ENCODE measurements at places on chromosomes 6 and 20.

DNA sequence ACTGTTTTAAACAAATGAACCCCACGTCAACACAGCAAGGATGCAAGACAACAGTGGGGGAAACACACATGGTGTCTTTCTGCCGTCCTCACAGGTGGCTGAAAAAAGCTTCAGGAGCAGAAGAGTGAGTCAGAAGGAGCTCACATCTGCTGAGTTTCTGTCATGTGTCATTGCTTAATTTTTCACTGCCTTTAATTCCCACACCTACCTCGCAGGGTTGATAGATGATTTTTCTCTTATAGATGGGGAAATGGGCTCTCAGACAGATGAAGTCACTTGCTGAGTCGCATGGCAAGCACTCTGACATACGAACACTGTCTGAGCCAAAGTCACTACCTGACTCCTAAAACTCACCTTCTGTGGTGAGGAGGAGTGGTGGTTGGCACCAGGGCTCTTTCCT, 28.3 kb upstream of the CARMIL1 start:
- no peak for DNase-seq

- no peak for DNase-seq
These were observed 6.2 kb downstream of the RNF217 start for GRCh38 chr6:124968401-124968800.

GRCh38 chr6:42300185-42300584, 82.5 kb upstream of the MRPS10 start:
- DNase-seq = no peak

GRCh38 chr6:42453654-42454427, 2.1 kb upstream of the TRERF1 start:
- DNase-seq = peak; percentile 60

DNA sequence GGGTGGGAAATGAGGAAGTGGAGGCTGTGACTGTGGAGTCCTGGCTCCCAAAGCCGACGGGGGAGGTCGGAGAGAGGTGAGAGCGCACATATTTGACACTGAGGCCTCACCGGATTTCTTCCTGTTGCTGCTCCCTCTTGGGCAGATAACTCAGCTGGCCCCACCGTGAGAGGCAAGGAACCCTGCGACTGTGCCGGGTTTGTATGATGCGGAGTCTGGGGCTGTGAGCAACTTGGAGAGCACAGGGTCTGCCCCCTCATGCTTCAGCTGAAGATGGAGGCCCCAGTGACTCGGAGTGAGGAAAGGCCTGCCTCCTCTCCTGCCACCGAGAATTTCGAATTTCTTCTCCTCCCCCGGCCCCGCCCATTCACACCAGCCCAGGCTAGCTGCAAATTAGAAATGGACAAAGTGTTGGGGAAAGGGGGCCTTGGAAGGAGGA, 160.6 kb downstream of the GRM4 start:
- DNase-seq = no peak

DNA sequence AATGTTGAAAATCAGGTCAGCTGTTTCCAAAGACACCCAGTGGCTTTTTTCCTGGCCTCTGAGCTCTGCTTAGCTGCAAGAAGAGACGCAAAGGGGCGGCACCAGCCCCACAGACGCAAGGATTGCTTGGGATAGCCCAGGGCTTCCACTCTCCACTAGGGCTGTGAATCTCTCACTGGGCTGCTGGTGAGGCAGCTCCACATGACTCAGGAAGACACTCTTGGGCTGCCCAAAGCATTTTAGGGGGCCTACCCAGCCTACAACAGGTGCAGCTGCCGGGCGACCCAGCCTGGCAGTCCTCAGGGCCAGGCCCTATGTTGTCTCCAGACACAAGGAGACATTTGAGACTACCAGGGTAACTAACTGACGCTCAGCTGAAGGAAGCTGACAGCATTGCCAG, 59.8 kb downstream of the FAM50B start:
- no peak for DNase-seq

GRCh38 chr6:109800771-109801170, 109.7 kb downstream of the FIG4 start:
- DNase-seq = no peak

All from small intestine (tissue), 16 donors.